ENCODE measurements at places on chromosomes 3 and 15.
A peak's percentile ranks its signal among the peaks of the same experiment; 100 is the strongest.

- H3K4me3 ChIP-seq = no peak overlapping the region
- DNase-seq = peak; percentile 84
- no peak overlapping the region for H3K27ac ChIP-seq
- peaks cover 9% of the 10 kb centered on the region for H3K27me3 ChIP-seq
- H3K4me1 ChIP-seq = 0 out of 2 replicates have a peak, but pooled peaks cover 8% of the 10 kb centered on the region
Measured at GRCh38 chr3:124217542-124217941, 225.6 kb upstream of the ROPN1 start.

GRCh38 chr3:59660852-59661625 lies 611.2 kb upstream of the CFAP20DC start:
- peak; percentile 62 for DNase-seq
- no peaks in the 10 kb centered on the region for H3K36me3 ChIP-seq
- H3K27ac ChIP-seq = peak overlapping the region; percentile 48
- H3K4me3 ChIP-seq = peak overlapping the region; percentile 8

DNA sequence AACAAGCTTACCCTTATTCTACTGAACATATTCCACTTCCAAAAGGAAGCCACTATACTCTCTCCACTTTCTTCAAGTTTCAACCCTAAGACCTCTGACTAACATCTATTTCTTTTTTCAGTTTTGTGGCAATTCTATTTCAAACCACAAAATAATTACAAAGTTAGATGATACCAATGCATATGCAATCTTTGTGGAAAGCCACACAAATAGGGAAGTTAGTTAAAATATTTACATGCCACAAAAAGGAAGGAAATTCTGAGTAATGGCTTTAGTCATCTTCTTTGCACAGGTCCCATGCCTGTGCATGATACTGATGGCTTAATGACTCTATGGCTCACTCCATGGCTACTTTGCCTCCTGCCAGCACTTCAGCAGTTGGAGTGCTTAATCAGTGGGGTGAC lies 57.0 kb upstream of the MCTP2 start:
- DNase-seq = peak; percentile 75
- no peaks in the 10 kb centered on the region for H3K27me3 ChIP-seq
- 0 out of 2 replicates have a peak, but pooled peaks cover 4% of the 10 kb centered on the region for H3K4me1 ChIP-seq
- H3K36me3 ChIP-seq = no peaks in the 10 kb centered on the region
- H3K27ac ChIP-seq = peak overlapping the region; percentile 30
- H3K4me3 ChIP-seq = no peak overlapping the region

GRCh38 chr15:68674975-68675374 lies 96.2 kb downstream of the CORO2B start:
- no peak overlapping the region for H3K4me3 ChIP-seq
- H3K27ac ChIP-seq = no peak overlapping the region
- DNase-seq = no peak
- no peaks in the 10 kb centered on the region for H3K36me3 ChIP-seq
- H3K27me3 ChIP-seq = no peaks in the 10 kb centered on the region

DNA sequence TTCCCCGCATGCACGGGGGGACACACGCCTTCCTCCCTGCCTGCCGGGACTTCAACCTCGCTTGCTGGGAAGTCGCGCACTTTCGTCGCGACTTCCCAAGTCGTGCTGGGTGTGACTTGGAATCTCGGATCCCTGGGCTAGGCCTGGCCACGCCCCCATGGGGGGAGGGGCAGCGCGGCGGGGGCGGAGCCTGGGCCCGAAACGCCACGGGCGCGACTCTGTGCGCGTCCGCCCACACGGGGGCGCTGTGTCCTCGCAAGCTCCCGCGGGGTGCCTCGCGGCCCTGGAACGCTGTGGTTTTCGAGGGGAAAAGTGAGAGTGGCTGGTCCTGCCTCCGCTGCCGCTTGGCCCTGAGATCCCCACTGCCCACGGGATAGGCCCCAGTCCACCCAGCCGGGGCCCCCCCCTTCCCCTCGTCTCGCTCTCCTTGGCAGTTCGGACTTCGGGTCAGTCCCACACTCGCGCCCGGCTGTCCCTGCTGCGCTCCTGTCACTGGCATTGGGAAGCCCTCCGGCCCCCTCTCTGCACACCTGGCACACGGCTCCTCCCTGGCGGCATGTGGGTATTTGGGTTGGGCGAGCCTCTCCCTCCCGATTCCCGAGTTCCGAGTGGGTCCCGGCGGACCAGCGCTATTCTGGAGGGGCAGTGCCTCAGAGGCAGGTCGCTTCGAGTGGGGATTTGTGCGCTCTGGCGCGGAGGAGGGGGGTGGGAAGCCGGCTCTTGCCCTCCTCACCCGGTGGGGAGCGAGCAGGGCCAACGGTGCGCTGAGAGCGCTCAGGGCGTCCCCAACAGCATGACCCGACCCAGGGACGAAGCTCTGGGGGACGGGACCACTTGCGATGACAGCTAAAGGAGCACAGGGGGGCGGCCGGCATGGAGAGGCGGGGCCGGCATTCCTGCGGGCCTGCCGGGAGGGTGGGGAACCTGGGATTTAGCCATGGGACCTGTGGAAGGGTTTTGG lies 23.6 kb downstream of the SEC61A1 start:
- no peak for DNase-seq
- no peak overlapping the region for H3K4me3 ChIP-seq
- peaks cover 9% of the 10 kb centered on the region for H3K36me3 ChIP-seq

DNA sequence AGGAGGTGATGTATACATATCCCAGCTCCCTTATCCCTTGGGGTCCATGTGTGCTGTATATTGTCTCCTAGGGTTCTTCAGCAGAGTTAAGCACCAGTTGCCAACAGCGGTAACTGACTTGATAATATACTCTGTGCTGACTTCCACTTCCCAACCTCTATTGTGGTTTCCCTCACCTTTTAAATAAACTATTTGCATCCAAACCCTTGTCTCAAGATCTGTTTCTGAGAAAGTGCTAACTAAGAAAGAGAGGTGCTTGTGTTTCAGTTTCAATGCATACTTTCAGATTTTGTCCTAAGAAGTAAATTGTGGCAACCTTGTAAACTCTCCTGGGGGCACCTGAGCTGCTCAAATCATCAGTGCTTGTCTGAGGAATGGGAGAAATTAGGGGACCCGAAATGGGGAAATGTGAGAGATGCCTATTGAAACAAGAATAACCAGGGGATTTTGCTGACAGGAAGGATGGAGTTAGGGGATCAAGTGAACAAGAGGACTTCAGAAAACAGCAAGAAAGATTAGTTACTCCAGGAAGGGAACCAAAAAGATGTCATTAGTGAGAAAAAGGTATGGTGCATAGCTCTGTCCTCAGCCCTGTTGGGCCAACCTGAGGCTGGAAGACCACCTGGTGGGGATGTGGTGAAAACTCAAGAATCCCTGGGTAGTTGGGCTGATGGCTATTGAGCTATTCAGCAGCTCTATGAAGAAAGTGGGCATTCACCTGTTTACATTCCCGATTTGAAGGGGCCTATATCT lies 50.9 kb upstream of the MRPL3 start:
- no peak for DNase-seq
- H3K27ac ChIP-seq = no peak overlapping the region
- no peaks in the 10 kb centered on the region for H3K36me3 ChIP-seq
- no peaks in the 10 kb centered on the region for H3K27me3 ChIP-seq
- H3K4me3 ChIP-seq = no peak overlapping the region

- no peaks in the 10 kb centered on the region for H3K36me3 ChIP-seq
- no peaks in the 10 kb centered on the region for H3K4me1 ChIP-seq
- no peak overlapping the region for H3K27ac ChIP-seq
- H3K27me3 ChIP-seq = no peaks in the 10 kb centered on the region
Measured at GRCh38 chr3:94050546-94050945, 12.2 kb downstream of the DHFR2 start.

- no peaks in the 10 kb centered on the region for H3K4me1 ChIP-seq
- no peaks in the 10 kb centered on the region for H3K36me3 ChIP-seq
- DNase-seq = no peak
- H3K27me3 ChIP-seq = no peaks in the 10 kb centered on the region
Measured at GRCh38 chr3:39907981-39908380, 98.6 kb downstream of the MYRIP start.

DNA sequence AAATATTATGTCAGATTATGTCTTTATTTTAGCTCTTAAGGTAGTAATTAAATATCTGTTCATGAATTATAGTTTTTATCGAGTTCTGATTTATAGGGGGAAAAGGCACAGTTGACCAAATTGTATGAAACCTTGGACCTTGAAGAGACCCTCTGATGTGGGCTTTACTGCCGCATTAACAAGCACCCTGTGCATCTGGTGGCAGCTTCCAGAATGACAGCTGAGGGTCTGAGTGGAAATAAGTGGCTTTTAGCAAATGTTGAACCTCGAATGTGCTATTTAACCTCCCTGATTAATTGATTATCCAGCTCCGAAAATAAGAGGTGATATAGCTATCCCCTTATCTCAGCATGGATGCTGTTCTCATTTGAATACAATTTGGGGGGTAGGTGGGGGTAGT lies 87.0 kb downstream of the TMEM108 start:
- no peak overlapping the region for H3K27ac ChIP-seq
- H3K4me3 ChIP-seq = no peak overlapping the region
- H3K36me3 ChIP-seq = no peaks in the 10 kb centered on the region
- peaks cover 33% of the 10 kb centered on the region for H3K27me3 ChIP-seq
- H3K4me1 ChIP-seq = no peaks in the 10 kb centered on the region

DNA sequence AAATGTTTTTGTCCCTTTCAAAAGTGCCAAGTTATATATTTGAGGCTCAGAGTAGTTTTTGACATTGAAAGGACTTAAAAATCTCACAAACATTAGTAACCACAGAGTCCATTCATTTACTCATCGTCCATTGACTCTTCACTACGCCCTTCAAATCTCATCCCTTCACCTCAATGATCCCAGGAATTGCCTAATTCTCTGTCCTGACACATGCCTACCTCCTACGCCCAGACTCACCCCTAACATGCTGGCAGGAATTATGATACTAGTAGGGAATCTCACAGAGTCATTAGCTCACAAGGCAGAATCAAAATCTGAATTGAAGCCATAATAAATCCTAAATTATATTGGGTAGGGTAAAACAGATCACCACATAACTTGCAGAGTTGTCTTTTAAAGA lies 410.1 kb downstream of the RAP2B start:
- H3K27ac ChIP-seq = no peak overlapping the region
- no peaks in the 10 kb centered on the region for H3K4me1 ChIP-seq
- no peak for DNase-seq
- H3K36me3 ChIP-seq = no peaks in the 10 kb centered on the region
- H3K27me3 ChIP-seq = no peaks in the 10 kb centered on the region
